ENCODE measurements at places on chromosomes 16 and 17.

- no peak overlapping the region for H3K4me3 ChIP-seq
- H3K27me3 ChIP-seq, result no peaks in the 10 kb centered on the region
Measured at GRCh38 chr17:12992676-12993075, 25.2 kb downstream of the ELAC2 start.

GRCh38 chr17:21194703-21195102, 19.3 kb downstream of the TMEM11 start:
- H3K27ac ChIP-seq, result peak overlapping the region; percentile 23
- H3K36me3 ChIP-seq, result peaks cover 19% of the 10 kb centered on the region
- DNase-seq, result no peak
- H3K4me1 ChIP-seq, result peaks cover 42% of the 10 kb centered on the region
- H3K4me3 ChIP-seq, result no peak overlapping the region

DNA sequence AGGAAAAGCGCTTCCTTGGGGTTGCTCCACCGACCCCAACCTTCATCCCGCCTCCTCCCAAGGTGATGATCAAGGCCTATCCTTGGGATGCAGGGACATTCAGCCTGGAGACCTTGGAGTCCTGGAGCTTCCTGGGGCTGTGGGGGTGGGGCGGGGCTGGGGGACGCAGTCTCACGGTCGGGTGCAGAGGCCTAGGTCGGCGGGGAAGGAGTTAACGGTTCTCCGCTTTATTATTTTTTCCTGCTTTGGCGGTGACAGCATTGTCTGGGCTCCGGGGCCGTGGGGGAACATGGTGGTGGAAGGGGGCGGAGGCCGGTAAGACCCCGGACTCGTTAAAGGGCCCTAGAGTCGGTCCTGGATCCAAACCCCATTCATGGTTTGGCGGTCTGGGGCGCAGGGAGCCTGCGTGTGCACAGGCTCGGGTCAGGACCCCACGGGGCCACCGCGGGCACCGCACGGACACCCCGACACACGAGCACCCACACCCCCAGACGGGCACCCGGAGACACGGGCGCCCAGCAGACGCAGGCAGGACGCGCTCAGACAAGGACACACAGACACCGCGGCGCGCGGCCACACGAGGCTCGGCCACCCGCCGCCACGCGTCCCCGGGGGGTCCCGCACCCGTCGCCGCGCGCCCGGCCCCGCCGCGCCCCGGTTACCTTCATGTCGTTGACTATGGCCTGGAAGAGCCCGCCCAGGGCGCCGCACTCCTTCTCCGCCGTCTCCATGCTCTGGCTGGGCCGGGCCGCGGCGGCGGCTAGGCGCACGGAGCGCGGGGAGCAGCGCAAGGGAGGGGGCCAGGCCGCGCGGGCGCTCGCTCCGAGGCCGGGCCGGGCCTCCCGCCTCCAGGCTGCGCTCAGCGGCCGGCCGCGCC, 554 bp downstream of the MTSS2 start:
- no peaks in the 10 kb centered on the region for H3K27me3 ChIP-seq
- peaks cover 90% of the 10 kb centered on the region for H3K4me1 ChIP-seq
- H3K27ac ChIP-seq, result peak overlapping the region; percentile 99
- no peak for DNase-seq

- H3K36me3 ChIP-seq, result no peaks in the 10 kb centered on the region
- no peak overlapping the region for H3K27ac ChIP-seq
- DNase-seq, result no peak
- H3K4me1 ChIP-seq, result no peaks in the 10 kb centered on the region
Measured at GRCh38 chr17:59815965-59816364, 76.8 kb downstream of the TUBD1 start.

GRCh38 chr16:80802138-80802537, 2.3 kb downstream of the CDYL2 start:
- H3K4me1 ChIP-seq, result peaks cover 4% of the 10 kb centered on the region
- peaks cover 9% of the 10 kb centered on the region for H3K27me3 ChIP-seq
- no peak overlapping the region for H3K4me3 ChIP-seq
- no peak overlapping the region for H3K27ac ChIP-seq
- no peaks in the 10 kb centered on the region for H3K36me3 ChIP-seq

GRCh38 chr16:361872-362701, 8.3 kb downstream of the MRPL28 start:
- H3K27me3 ChIP-seq, result peaks cover 33% of the 10 kb centered on the region
- H3K36me3 ChIP-seq, result peaks cover 11% of the 10 kb centered on the region
- no peak for DNase-seq

- H3K27me3 ChIP-seq, result no peaks in the 10 kb centered on the region
- H3K4me1 ChIP-seq, result peaks cover 24% of the 10 kb centered on the region
- H3K4me3 ChIP-seq, result no peak overlapping the region
- DNase-seq, result peak; percentile 92
- peak overlapping the region; percentile 66 for H3K27ac ChIP-seq
Measured at GRCh38 chr16:28531777-28532744, 6.7 kb downstream of the NUPR1 start.

GRCh38 chr16:64094181-64094965, 1027.5 kb downstream of the CDH11 start:
- no peak overlapping the region for H3K27ac ChIP-seq
- no peaks in the 10 kb centered on the region for H3K27me3 ChIP-seq
- H3K4me3 ChIP-seq, result no peak overlapping the region
- no peak for DNase-seq
- H3K4me1 ChIP-seq, result no peaks in the 10 kb centered on the region

DNA sequence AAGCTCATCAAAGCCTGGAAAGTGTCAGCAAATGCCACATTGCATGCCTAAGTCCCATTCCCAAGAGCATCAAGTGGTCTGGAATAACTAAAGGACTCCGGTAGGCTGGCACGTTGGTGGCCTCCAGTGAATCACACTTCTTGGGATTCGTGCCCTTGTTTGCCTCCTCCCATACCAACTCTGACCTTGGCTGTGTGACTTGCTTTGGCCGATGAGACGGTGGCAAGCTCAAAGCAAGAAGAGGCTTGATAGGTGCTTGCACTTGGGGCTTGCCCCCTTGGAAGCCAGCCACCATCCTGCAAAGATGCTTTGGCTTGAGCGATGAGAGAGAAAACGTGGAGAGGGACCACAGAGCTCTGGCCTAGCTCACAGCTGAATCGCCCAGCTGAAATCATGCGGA, 313.1 kb upstream of the ZFHX3 start:
- no peak overlapping the region for H3K4me3 ChIP-seq
- H3K27ac ChIP-seq, result no peak overlapping the region
- H3K4me1 ChIP-seq, result no peaks in the 10 kb centered on the region
- no peaks in the 10 kb centered on the region for H3K27me3 ChIP-seq

DNA sequence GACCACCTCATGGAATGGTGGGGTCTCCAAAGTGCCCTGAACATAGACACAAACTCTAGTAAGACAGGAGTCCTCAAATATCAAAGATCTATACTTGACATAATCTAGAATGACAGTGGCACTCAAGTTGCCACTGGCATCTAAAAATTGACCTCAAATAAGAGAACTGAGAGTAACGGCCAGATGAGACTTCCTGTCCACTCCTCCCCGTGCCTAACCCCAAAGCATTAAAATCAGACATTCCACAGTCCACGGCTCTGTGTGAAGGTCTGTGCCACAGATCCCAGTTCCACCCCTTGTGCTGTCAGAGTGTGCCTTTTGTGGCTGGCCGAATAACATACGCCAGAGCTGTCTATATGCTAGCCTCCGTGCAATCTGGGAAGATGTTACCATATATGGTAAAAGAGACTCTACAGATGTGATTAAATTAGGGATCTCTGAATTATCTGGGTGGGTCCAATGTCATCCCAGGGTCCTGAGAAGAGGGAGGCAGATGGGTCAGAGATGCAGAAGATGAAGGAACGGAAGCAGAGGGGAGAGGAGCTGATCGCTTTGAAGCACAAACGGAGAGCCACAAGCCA, 21.0 kb upstream of the EVPL start:
- no peaks in the 10 kb centered on the region for H3K4me1 ChIP-seq
- no peaks in the 10 kb centered on the region for H3K27me3 ChIP-seq
- no peak overlapping the region for H3K4me3 ChIP-seq
- peaks cover 100% of the 10 kb centered on the region for H3K36me3 ChIP-seq
- H3K27ac ChIP-seq, result no peak overlapping the region
